Stimulated activated CD4-positive, alpha-beta T cell treated with anti-CD3 and anti-CD28 coated beads, Interleukin-1b, Interleukin-23, amount 100 ng/mL, for 1 hour (primary cell): ENCODE measurements at places on chromosomes 11 and 22.

GRCh38 chr22:49569286-49570031 is 258.2 kb downstream of the BRD1 start:
- DNase-seq, result no peak

- no peak for DNase-seq
These were observed 88.3 kb upstream of the MTMR2 start for GRCh38 chr11:96012086-96012824.

GRCh38 chr11:124872280-124872679 is 7.0 kb downstream of the ROBO3 start:
- no peak for DNase-seq

GRCh38 chr11:91187314-91187713 is 964.5 kb upstream of the CHORDC1 start:
- DNase-seq, result no peak

- DNase-seq, result no peak
These were observed 63.7 kb downstream of the ETS1 start for GRCh38 chr11:128523641-128524040.

DNA sequence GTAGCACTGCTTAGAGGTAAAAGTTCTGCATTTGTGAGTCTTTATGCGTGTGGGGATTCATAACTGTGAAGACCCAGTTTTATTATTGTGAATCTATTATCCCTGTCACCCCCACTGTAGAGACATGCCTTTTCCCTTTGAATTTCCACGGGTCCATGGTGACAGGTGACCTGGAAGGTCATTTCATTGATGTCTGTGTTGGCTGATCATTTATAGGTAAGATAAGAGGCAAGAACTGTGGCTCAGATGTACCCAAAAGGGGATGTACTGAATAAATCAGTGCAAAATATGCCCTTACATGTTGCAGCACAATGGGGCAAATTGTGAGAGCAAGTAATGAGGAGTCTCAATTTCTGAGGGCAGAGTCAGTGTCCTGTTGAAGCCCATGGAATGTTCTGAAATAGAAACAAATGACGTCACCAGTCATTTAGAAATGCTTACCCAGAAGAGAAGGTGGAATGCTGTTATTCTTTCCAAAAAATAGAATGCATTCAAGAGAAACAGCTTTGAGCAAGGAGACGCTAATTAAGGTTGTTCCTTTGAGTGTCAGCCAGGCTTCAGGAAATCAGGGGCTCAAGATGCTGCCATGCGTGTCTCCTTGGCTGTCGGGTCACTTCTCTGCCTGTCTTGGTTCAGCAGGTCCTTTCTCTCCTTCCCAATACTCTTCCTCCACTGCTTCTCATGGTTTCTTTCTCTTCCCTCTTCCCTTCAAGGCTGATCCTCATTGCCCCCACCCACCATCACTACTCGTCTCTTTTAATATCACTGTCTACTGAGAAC is 118.7 kb upstream of the E2F8 start:
- no peak for DNase-seq

DNA sequence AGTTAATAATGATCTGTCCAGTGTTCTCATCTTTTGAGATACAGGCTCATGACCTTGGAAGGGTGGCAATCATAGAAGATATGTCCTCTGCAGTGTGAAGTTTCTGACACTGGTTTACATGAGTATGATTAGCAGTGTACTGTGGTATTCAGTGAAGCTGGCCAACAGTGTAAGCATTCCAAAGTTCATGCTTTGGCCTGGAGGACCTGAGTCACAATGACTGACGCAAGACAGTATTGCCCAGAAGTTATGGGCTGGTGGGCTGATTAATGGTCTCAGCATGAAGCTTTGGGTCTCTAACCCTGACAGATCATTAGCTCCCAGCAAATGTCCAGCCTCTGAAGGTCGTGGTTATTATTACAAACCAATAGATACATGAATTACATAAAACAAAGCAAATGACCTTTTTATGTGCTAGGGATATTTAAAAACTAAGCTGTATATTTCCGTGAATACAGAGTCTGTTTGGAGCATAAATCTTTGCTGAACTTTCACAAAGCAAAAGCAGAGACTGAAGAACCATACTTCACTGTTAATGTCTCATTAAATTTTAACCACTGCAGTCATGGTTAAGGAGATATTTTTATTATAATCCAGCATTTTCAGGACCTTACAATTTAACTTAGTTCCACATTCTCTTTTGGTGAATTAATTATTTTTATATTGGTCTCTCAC is 28.3 kb upstream of the USP47 start:
- no peak for DNase-seq

DNA sequence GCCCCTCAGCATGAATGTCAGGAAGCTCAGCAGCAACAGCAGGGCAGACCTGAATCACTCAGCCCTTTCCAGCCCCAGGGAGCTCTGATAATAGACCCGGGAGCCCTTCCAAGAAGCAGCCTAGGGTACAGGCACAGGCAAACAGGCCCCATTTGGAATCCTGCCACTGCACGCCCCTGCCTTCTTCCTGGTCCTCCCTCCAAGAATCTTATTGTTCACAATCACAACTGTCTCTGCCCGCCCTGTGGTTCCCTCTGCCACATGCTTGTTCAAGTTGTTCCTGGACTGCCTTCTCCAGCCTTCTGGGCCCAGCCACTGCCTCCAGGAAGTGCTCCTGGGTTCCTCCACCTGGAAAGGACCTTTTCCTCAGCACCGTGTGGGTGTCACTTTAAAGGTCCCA is 54.6 kb downstream of the LRRC32 start:
- no peak for DNase-seq
